ENCODE measurements at places on chromosomes 16 and 17. TPM values are rescaled to one million over a fixed set of nuclear protein-coding genes. Genes with fewer than 3 reads are reported as not detected.

The USP7 gene
- total RNA-seq, result 184 TPM

The MLLT6 gene
- 252 TPM for total RNA-seq

The RBFOX1 gene
- total RNA-seq, result not detected

The NTN1 gene
- 0.34 TPM for total RNA-seq

The TBX6 gene
- total RNA-seq, result 1.6 TPM

The ABCC3 gene
- total RNA-seq, result not detected

The FGF11 gene
- 6.4 TPM for total RNA-seq

The SPATA33 gene
- total RNA-seq, result 15.1 TPM

GRCh38 chr17:17988427-17988945, 15.8 kb downstream of the DRC3 start:
- H3K4me3 ChIP-seq, result no peak overlapping the region
- H3K27me3 ChIP-seq, result no peaks in the 10 kb centered on the region
- no peak for DNase-seq
- H3K36me3 ChIP-seq, result no peaks in the 10 kb centered on the region

- H3K36me3 ChIP-seq, result no peaks in the 10 kb centered on the region
- no peak overlapping the region for H3K27ac ChIP-seq
- H3K4me3 ChIP-seq, result no peak overlapping the region
- DNase-seq, result no peak
- H3K27me3 ChIP-seq, result no peaks in the 10 kb centered on the region
These were observed 328.1 kb downstream of the C16orf95 start for GRCh38 chr16:86988920-86989696.

DNA sequence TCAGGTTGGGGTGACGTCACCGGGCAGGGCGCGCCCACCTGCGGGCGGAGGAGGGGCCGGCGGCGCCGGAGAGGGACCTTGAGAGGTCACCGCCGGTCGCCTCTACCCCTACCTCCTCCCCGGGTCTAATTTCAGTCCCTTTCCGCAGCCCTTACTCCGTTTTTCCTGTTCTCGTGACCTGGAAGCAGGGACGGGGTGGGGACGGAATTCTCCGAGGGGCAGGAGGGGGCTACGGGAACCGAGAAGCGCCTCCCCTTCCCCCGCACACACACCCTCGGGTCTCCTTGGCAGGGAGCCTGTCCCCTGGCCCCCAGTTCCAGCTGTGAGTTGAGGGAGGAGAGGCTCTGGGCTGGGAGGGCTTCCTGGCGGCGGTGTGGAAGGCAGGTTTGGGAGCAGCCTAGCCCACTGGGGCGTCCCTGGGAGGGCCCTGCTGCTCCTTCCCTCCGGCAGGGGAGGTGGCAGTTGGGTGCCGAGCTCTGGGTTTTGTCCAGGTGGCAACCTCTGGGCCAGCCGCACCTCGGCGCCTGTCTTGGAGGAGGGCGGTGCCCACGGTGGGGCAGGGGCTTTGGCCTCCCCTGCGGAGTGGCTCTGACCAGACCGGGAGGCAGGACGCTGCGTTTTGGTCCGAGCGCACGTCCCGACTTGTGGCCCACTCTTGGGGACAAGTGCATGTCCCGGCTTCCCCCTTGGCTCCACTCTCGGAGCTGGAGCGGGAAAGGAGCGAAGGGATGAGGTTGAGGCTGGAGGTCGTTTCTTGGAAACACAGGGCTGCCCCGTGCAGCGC, 773 bp downstream of the SYNGR3 start:
- peak overlapping the region; percentile 82 for H3K4me3 ChIP-seq
- H3K27me3 ChIP-seq, result peaks cover 11% of the 10 kb centered on the region
- DNase-seq, result peak; percentile 58

DNA sequence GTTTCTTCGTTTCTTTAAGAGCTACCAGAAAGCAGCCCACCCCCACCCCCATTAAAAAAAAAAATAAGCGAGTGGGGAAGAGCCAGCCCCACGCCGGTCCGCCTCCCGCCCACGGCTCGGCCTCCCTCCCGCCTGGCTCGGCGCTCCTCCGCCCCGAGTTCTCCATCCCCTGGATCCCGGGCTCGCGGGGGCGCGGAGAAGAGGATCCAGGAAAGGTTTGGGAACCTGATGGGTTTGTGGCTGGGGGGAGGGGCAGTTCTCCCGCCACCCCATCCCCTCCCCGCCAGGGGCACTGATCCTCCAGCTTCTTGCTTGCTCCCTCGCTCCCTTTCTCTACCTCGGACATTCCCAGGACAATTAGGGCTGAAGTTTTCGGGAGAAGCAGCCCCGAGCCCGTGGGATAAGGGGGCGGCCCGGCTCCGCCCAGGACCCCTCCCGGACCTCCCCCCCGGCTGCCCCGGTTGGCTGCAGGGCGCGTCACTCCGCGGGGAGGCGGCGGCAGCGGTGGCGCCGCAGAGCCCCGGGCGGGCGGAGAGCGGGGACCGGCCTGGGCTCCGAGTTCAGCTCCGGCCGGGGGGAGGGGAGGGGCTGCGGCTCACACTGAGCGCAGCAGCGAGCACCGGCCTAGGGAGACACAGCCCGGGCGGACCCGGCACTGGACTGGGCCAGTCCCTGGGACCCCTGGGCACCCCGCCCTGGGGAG, 1.0 kb upstream of the SALL1 start:
- no peak for DNase-seq
- H3K27me3 ChIP-seq, result peaks cover 66% of the 10 kb centered on the region
- no peak overlapping the region for H3K27ac ChIP-seq
- H3K36me3 ChIP-seq, result peaks cover 8% of the 10 kb centered on the region

DNA sequence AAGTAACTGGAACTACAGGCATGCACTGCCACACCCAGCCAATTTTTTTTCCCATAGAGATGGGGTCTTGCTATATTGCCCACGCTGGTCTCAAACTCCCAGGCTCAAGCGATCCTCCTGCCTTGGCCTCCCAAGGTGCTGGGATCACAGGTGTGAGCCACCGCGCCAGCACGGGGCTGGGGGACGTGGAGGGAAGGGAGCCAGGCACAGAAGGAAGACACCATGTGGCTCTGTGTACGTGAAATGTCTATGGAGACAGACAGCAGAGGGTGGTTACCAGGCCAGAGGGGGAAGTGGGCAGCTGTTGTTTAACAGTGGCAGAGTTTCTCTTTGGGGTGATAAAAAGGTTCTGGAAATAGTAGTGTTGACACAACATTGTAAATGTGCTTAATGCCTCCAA, 4.6 kb upstream of the PIEZO1 start:
- no peaks in the 10 kb centered on the region for H3K36me3 ChIP-seq
- peaks cover 18% of the 10 kb centered on the region for H3K4me1 ChIP-seq
- DNase-seq, result no peak

GRCh38 chr17:74145756-74146155, 57.7 kb upstream of the RPL38 start:
- H3K27me3 ChIP-seq, result peaks cover 1% of the 10 kb centered on the region
- H3K27ac ChIP-seq, result no peak overlapping the region
- H3K36me3 ChIP-seq, result no peaks in the 10 kb centered on the region
- H3K4me1 ChIP-seq, result no peaks in the 10 kb centered on the region

GRCh38 chr17:64783556-64784352, 121.6 kb upstream of the SMURF2 start:
- peaks cover 7% of the 10 kb centered on the region for H3K36me3 ChIP-seq
- H3K4me1 ChIP-seq, result peaks cover 17% of the 10 kb centered on the region
- DNase-seq, result no peak
- H3K4me3 ChIP-seq, result peak overlapping the region; percentile 37
- H3K27ac ChIP-seq, result peak overlapping the region; percentile 66

GRCh38 chr16:85821390-85822135, 22.1 kb downstream of the COX4I1 start:
- H3K4me1 ChIP-seq, result no peaks in the 10 kb centered on the region
- DNase-seq, result peak; percentile 68
- H3K4me3 ChIP-seq, result no peak overlapping the region
- H3K27me3 ChIP-seq, result peaks cover 8% of the 10 kb centered on the region
- H3K36me3 ChIP-seq, result no peaks in the 10 kb centered on the region
- H3K27ac ChIP-seq, result no peak overlapping the region

DNA sequence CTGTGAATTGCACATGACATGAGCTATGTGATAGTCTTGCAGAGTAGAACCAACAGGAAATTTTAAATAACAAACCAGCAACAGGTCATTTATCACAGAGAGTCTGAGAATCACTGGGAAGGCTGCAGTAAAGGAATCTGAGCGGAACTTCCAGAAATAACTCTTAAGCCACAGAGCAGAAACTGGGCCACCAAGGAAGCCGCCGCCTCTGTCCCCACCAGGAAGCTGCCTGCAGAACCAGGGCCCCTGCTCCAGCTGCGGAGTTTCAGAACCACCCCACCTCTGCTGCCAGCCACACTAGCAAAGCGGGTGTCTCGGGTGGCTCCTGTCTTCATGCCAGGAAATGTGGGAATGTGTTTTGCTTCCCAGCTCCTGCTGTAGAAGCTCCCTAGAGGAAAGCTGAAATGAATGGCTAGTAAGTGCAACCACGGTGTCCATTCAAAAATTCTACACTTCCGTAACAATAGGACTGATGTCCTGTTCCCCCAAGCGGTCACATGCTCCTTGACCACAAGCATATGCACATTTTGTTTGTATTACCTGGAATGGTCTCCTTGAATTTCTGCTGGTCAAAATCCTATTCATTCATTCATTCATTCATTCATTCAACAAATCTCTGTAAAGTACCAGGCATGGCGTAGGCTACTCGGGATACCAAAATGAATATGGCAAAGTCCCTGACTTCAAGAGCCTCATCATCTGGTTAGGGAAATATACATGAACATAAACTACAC, 7.7 kb upstream of the ITPRIPL2 start:
- H3K27me3 ChIP-seq, result peaks cover 7% of the 10 kb centered on the region
- H3K4me3 ChIP-seq, result no peak overlapping the region
- no peak overlapping the region for H3K27ac ChIP-seq
- peaks cover 12% of the 10 kb centered on the region for H3K4me1 ChIP-seq
- no peaks in the 10 kb centered on the region for H3K36me3 ChIP-seq

DNA sequence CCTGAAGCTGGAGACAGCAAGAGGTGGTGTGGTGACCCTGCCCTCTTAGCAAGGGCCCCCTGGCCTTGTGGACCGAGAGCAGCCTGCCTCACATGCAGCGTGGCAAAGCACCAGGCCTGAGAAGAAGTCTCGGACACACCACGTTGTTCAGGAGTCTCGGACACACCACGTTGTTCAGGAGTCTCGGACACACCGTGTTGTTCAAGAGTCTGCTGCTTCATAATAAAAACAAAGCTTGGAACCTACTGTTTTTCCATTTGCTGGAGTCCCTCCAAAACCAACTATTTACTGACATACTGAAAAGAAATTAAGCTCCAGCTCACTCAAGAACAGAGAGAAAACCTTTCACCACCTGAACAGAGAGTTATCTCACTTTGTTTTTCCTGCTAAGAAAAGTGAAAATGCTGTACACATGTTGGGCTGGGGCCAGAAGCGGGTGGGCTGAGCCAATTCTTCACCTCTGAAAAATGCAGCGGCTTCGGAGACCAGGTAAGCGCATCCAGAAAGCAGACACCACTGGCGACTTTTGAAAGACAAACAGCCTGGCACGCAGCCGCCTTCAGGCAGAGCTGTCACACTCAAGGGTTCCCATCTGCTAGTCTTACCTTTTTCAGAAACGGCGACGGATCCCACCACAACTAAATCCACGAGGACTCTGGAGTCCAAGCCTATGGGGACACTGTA, 8.9 kb downstream of the MTHFSD start:
- H3K27me3 ChIP-seq, result no peaks in the 10 kb centered on the region
- no peak overlapping the region for H3K4me3 ChIP-seq
- H3K4me1 ChIP-seq, result peaks cover 4% of the 10 kb centered on the region
- DNase-seq, result no peak
- H3K36me3 ChIP-seq, result peaks cover 19% of the 10 kb centered on the region

DNA sequence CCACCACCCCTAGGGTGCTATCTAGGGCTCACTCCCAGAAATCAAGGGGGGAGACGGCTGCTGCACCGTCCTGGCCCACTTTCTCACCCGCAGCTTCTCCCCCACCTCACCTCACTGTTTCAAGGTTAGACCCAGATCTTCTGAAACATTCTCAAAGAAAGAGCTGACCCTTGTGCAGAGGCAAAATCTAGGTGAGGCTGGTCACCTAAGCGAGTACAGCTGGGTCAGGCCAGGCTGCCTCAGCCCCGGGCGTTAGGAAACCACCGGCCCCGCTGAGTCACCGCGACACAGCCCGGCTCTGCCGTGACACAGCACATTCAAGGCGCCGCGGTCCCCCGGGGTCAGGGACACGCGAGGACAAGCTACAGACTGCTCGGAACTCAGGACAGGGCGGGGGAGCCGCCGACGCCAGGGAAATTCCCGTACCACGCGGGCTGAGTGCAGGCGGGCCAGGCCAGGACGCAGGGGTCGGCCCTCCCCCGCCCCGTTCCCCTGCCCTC, 27.1 kb downstream of the GNPTG start:
- peak overlapping the region; percentile 94 for H3K27ac ChIP-seq
- peaks cover 5% of the 10 kb centered on the region for H3K36me3 ChIP-seq
- H3K4me1 ChIP-seq, result peaks cover 15% of the 10 kb centered on the region
- DNase-seq, result peak; percentile 71
- peak overlapping the region; percentile 83 for H3K4me3 ChIP-seq

GRCh38 chr16:427250-427649, 1.8 kb downstream of the RAB11FIP3 start:
- DNase-seq, result no peak
- peaks cover 9% of the 10 kb centered on the region for H3K27me3 ChIP-seq
- peak overlapping the region; percentile 52 for H3K27ac ChIP-seq
- peaks cover 32% of the 10 kb centered on the region for H3K4me1 ChIP-seq
- H3K4me3 ChIP-seq, result peak overlapping the region; percentile 82
- peaks cover 6% of the 10 kb centered on the region for H3K36me3 ChIP-seq

DNA sequence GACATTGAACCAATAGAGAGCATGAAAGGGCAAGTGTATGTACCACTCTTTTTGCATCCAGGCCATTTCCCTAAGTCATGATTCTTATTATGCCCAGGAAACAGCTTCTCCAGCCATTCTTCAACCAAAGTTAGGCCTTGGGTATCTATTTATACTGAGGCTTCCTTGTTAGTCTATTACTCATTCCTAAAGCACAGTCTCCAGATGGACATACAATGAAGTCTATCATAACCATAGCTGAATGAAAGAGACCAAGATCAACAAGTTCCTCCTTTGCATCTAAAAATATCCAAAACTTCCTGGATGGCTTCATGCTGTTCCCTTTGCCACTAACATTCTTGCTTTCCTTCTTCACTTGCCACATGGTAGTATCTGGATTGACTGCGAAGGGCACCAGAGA, 265.9 kb downstream of the CDH8 start:
- no peak overlapping the region for H3K4me3 ChIP-seq
- H3K4me1 ChIP-seq, result no peaks in the 10 kb centered on the region
- no peak for DNase-seq
- H3K36me3 ChIP-seq, result no peaks in the 10 kb centered on the region

DNA sequence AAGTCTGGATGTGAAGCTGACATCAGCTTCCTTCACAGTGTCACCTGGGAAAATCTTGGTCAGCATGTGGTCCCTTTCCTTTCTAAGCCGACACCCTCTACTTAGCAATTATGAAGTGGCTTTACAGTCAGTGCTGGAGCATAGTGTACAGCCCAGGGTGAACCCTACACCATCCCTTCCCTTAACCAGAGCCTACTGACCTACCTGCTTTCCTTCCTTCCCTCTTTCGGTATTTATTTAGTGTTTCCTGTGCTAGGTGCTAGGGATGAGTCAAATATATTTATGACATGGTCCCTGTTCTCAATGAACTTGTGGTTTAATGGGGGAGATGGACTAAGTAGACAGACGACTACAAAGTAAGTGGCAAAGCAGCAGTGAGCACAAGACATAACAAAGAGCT, 77.5 kb downstream of the CDK5R1 start:
- H3K4me3 ChIP-seq, result no peak overlapping the region
- no peak for DNase-seq
- H3K4me1 ChIP-seq, result peaks cover 12% of the 10 kb centered on the region
- H3K27me3 ChIP-seq, result peaks cover 2% of the 10 kb centered on the region
- H3K36me3 ChIP-seq, result no peaks in the 10 kb centered on the region

Data from activated T-helper 1 cell treated with anti-CD3 and anti-CD28 coated beads, Interleukin-12 subunit alpha, Interleukin-12 subunit beta, Interleukin-2, Interleukin-4 antibody, amounts not matched to agents 30 ng/mL and 10 ng/mL and 1 ng/mL, durations not matched to agents 14 hours and 24 hours and 36 hours (primary cell).